Fibroblast of the aortic adventitia (primary cell): ENCODE measurements at places on chromosomes 13 and 19.

GRCh38 chr19:49081273-49081672 is 4.0 kb upstream of the SNRNP70 start:
- DNase-seq, result no peak

GRCh38 chr13:114096031-114096485 is 36.4 kb downstream of the RASA3 start:
- DNase-seq, result no peak

GRCh38 chr13:56670563-56670962 is 470.2 kb upstream of the PRR20A start:
- DNase-seq, result no peak

GRCh38 chr19:722553-723101 is 13.9 kb downstream of the PALM start:
- peak; percentile 55 for DNase-seq

DNA sequence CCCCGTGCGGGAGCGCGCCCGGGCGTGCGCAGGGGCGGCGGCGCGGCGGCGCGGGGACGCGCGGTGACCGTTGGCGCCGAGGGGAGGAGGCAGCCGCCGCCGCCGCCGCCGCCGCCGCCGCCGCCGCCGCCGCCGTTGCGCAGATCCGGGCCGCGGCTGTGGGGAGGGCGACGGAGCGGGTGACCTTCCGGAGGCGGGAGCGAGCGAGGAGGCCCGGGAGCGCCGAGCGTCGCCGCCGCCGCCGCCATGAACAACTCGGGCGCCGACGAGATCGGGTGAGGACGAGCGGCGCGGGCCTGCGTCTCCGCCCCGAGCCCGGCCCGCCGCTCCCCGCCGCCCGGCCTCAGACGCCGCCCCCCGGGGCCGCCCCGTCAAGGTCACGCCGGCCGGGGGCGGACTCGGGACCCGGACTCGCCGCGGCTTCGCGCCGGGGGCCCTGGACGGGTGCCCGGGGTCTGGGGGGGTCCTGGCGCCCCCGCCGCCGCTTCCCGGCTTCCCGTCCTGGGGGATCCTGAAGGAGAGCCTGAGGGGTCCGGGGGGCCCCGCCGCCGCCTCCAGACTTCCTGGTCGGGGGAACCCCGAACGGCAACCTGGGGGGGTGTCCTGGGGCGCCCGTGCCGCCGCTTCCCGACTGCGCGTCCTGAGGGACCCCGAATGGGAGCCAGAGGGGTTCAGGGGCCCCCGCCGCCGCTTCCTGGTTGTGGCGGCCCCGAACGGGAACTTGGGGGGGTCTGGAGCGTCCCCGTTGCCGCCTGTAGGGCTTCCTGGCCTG is at the start of gene DAZAP1:
Gene DAZAP1, plus strand, starts transcription at position 59 of the 772 bp plus-strand sequence. Its CDS starts 188 bp downstream, at position 247.
- no peak for DNase-seq

GRCh38 chr13:59738921-59739320 is 424.8 kb downstream of the DIAPH3 start:
- no peak for DNase-seq

DNA sequence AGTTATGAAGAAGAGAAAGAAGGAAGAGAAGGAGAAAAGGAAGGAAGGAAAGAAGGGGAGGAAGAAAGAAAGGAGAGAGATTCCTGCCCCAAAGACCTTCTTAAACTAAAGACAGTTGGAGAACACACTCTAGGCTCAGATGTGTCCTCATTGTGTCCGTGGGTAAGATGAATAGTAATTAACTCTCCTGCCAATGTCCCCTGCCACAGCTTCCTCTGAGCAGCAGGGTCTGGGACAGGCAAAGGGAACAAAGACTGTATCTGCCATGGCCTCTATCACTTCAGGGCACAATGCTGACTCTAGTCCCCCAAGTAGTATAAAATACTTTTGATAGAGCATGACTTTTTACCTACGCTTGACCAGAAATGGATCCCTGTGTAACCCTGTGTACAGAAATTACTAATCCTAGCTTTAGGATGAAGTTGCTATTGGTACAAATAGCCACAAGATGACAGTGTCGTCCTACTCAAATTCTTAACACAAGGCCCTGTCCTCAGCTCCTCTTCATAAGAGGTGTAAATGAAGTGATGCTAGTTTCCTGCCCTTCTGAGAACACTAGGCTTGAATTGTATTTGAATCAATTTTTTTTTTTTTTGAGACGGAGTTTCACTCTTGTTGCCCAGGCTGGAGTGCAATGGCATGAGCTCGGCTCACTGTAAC is 186.2 kb upstream of the GPR12 start:
- peak; percentile 86 for DNase-seq
